IPS DF 6.9 (cell line): ENCODE measurements at places on chromosomes 1 and 21.

DNA sequence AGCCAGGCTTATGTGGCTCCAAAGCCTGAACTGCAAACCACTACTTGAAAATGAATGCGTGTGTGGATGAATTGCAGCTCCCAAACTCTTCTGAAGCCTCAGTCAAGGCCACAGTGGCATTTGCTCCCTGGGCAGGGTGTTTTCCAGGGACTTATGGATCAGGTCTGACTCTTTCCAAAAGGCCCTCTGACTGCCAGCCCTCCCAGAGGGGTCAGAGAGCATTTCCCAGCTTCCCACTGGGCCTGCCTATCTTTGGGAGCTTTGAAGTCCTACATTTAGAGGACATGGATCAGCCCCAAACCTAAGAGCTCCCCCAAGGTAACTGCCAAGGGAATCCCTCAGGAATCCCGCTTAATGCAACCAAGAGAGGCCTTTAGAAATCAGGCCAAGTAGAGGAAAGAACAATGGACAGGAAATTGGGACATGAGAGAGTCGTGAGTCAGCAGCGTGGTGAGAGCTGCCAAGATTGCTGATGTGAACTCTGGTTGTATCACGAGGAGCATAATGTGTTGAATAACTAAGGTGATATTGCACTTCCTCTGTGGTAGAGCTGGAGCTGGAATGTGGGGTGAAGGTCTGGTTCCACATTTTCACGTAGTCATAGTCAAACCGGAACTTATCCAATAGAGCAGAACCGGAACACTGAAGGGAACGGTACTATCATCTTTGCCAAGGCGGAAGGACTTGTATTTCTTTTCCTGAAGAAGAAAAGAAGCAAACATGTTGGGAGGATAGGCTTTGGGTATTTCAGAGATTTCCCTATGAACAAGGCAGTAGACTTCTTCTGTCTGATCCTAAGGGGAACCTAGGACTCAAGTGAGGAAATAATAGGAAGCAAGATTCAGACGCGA is 99.4 kb upstream of the JUN start:
- H3K27ac ChIP-seq, result no peak overlapping the region
- H3K4me1 ChIP-seq, result peaks cover 4% of the 10 kb centered on the region
- DNase-seq, result no peak
- no peaks in the 10 kb centered on the region for H3K36me3 ChIP-seq
- no peak overlapping the region for H3K4me3 ChIP-seq
- no peaks in the 10 kb centered on the region for H3K27me3 ChIP-seq

DNA sequence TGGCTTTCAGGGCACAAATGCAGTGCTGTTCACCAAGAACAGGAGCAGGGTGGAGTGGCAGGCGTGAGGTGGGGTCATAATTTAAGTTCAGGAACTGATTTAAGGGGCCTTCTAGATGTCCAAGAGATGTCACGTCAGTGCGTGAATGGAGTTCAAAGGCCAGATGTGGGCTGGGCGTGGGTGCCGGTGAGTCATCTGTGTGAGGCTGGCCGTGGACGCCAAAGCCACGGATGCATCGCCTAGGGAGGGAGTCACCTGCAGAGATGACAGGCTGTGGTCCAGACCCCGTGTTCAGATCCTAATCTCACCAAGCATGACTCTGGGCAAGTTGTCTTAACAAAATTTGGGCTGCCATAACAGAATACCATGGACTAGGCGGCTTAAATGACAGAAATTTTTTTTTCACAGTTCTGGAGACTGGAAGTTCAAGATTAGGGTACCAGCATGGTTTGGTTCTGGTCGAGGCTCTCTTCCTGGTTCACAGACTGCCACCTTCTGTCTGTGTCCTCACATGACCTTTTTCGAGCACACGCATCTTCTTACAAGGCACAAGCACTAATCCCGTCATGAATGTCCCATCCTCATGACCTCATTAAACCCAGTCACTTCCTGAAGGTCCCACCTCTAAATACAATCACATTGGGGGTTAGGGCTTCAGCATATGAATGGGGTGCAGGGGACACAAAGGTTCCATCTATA is 109.6 kb downstream of the PRDM2 start:
- H3K4me1 ChIP-seq, result no peaks in the 10 kb centered on the region
- DNase-seq, result no peak
- no peak overlapping the region for H3K27ac ChIP-seq
- H3K36me3 ChIP-seq, result no peaks in the 10 kb centered on the region
- H3K27me3 ChIP-seq, result no peaks in the 10 kb centered on the region

DNA sequence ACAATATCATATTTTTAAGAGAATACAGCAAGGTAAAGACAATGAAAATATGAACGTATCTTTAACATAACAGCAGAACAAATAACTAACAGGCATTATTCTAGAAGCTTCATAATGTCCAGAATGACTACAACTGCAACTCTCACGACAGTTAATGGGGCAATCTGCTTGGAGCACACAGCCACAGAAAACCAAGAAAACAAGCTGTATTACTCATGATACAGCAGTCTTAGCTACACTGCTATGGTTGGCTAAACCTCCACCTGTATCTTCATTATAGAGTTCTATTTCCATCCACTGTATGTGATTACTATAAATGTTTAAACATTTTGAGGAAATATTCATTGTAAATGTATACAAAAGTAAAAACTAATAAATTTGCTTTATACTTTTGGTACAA is 139.9 kb downstream of the DPYD start:
- no peak overlapping the region for H3K4me3 ChIP-seq
- no peak overlapping the region for H3K27ac ChIP-seq
- no peaks in the 10 kb centered on the region for H3K27me3 ChIP-seq
- no peaks in the 10 kb centered on the region for H3K4me1 ChIP-seq

- no peak for DNase-seq
- H3K27me3 ChIP-seq, result no peaks in the 10 kb centered on the region
- H3K27ac ChIP-seq, result no peak overlapping the region
- H3K36me3 ChIP-seq, result no peaks in the 10 kb centered on the region
- H3K4me3 ChIP-seq, result no peak overlapping the region
- H3K4me1 ChIP-seq, result no peaks in the 10 kb centered on the region
These were observed 621.7 kb downstream of the MATN1 start for GRCh38 chr1:30101487-30102227.

GRCh38 chr1:161398900-161399256 is 31.2 kb upstream of the CFAP126 start:
- no peaks in the 10 kb centered on the region for H3K36me3 ChIP-seq
- peaks cover 2% of the 10 kb centered on the region; the same call in 1 of the 2 replicates for H3K27me3 ChIP-seq
- DNase-seq, result no peak
- H3K4me1 ChIP-seq, result no peaks in the 10 kb centered on the region
- no peak overlapping the region for H3K27ac ChIP-seq
- peak overlapping the region; percentile 70; the same call in 1 of the 2 replicates for H3K4me3 ChIP-seq

- H3K4me3 ChIP-seq, result no peak overlapping the region
- H3K27ac ChIP-seq, result no peak overlapping the region
- H3K4me1 ChIP-seq, result no peaks in the 10 kb centered on the region
- H3K27me3 ChIP-seq, result no peaks in the 10 kb centered on the region
These were observed 50.3 kb downstream of the B3GALT5 start for GRCh38 chr21:39663066-39663465.

- H3K27ac ChIP-seq, result no peak overlapping the region
- no peak overlapping the region for H3K4me3 ChIP-seq
- H3K36me3 ChIP-seq, result no peaks in the 10 kb centered on the region
- no peak for DNase-seq
These were observed 63.3 kb downstream of the AK4 start for GRCh38 chr1:65211331-65211730.

- no peaks in the 10 kb centered on the region for H3K36me3 ChIP-seq
- peaks cover 7% of the 10 kb centered on the region for H3K4me1 ChIP-seq
These were observed 21.3 kb upstream of the A3GALT2 start for GRCh38 chr1:33342041-33342723.

DNA sequence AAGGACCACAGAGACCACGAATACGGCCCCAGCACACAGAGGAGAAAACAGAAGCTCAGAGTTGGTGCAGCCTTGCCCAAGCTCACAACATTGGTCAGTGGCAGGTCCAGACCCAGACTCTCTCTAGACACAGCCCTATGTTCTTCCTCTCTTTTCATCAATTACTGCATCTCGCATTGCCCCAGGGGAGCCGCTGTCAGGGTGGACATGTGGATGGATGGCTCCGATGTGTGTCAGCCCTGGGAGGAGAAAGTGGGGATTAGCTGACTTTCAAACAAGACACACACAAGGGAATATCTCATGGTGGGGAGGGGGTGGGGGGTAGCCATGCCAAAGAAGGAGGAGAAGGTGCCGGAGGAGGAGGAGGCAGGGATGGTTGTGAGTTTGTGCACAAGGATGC is 556.8 kb downstream of the NPHP4 start:
- no peak for DNase-seq
- no peak overlapping the region for H3K27ac ChIP-seq
- H3K36me3 ChIP-seq, result no peaks in the 10 kb centered on the region
- H3K4me3 ChIP-seq, result no peak overlapping the region
- H3K4me1 ChIP-seq, result no peaks in the 10 kb centered on the region; the same call in 1 of the 2 replicates

DNA sequence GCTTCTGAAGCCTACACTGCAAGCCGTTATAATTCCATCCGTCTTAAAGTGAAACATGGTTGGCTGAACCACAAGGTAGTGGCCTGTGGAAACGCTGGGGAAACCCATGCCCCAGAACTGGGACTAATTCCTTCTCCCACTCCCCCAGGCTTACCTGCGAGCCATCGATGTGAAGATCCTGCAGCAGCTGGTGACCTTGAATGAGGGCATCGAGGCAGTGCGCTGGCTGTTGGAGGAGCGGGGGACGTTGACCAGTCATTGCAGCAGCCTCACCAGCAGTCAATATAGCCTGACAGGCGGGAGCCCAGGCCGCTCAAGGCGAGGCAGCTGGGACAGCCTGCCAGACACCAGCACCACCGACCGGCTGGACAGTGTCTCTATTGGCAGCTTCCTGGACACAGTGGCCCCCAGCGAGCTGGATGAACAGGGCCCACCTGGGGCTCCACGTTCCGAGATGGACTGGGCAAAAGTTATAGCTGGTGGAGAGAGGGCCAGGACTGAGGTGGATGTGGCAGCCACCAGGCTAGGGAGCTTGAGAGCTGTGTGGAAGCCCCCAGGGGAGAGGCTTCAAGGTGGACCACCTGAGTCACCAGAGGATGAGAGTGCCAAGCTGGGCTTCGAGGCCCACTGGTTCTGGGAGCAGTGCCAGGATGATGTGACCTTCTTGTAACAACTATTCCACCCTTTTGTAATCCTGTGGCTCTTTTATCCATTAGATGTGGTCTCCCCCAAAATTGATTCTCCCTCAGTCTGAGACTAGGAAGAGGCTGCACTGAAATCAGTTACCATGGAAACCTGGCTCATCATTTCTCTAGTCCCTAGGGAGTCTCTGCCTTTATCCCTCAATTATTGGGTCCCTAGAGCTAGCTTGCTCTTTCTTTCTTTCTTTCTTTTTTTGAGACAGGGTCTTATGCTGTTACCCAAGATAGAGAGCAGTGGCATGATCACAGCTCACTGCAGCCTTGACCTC is 16.7 kb downstream of the LURAP1 start:
- no peak overlapping the region for H3K4me3 ChIP-seq
- H3K4me1 ChIP-seq, result peaks cover 3% of the 10 kb centered on the region; the same call in 1 of the 2 replicates
- DNase-seq, result no peak
- no peaks in the 10 kb centered on the region for H3K27me3 ChIP-seq
- no peak overlapping the region for H3K27ac ChIP-seq
- peaks cover 3% of the 10 kb centered on the region; the same call in 1 of the 2 replicates for H3K36me3 ChIP-seq

GRCh38 chr1:161111117-161111516 is 6.7 kb downstream of the PFDN2 start:
- peaks cover 2% of the 10 kb centered on the region; the same call in 1 of the 2 replicates for H3K36me3 ChIP-seq
- H3K4me3 ChIP-seq, result no peak overlapping the region
- H3K27me3 ChIP-seq, result no peaks in the 10 kb centered on the region
- DNase-seq, result no peak
- no peak overlapping the region for H3K27ac ChIP-seq

GRCh38 chr1:42075179-42075578 is 78.0 kb upstream of the GUCA2B start:
- H3K27me3 ChIP-seq, result no peaks in the 10 kb centered on the region
- no peaks in the 10 kb centered on the region for H3K4me1 ChIP-seq
- H3K27ac ChIP-seq, result no peak overlapping the region
- no peaks in the 10 kb centered on the region for H3K36me3 ChIP-seq

DNA sequence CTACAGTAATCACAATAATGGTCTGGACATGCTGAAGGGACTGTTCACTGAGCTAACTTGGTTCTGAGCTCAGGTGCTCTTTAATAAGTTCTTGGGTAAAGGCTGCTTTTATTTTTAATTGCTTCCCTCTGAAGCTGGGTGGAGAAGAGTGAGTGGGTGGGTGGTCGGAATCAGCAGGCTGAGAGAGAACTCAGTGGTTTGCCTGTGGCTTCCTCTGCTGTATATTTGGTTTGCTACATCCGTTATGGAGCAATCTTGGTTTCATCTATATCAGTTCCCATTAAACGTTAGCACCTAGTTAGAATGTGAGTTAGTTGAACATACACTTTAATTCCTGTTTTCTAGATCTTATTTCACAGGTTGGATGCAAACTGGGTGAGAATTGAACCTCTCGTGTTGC is 23.3 kb downstream of the CNIH4 start:
- no peak overlapping the region for H3K4me3 ChIP-seq
- no peak for DNase-seq
- H3K27ac ChIP-seq, result no peak overlapping the region
- H3K27me3 ChIP-seq, result no peaks in the 10 kb centered on the region

DNA sequence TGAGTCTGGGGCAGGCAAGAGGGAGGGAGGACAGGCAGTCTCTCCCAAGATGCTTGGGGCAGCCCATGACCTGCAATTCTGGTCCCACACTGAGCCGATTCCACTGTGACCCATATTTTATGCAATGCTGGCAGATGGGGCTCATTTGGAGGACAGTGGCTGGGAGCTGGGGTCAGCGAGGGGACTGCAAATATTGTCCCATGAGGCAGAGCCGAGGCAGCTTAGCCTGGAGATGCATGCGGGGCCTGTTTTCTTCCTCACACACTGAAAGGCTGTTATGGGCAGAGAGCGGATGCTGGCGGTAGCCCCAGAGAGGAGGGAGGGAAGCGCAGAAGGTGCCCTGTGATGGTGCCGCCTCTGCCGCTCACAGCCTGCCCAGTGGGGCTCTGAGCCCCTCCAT is 128.5 kb upstream of the POU3F1 start:
- H3K4me3 ChIP-seq, result no peak overlapping the region
- no peak for DNase-seq
- H3K4me1 ChIP-seq, result no peaks in the 10 kb centered on the region
- no peaks in the 10 kb centered on the region for H3K27me3 ChIP-seq
- H3K27ac ChIP-seq, result no peak overlapping the region
- H3K36me3 ChIP-seq, result no peaks in the 10 kb centered on the region

GRCh38 chr1:39646232-39647081 is 7.0 kb upstream of the HEYL start:
- no peak overlapping the region for H3K27ac ChIP-seq
- no peak overlapping the region for H3K4me3 ChIP-seq
- peaks cover 4% of the 10 kb centered on the region for H3K4me1 ChIP-seq
